ENCODE measurements at places on chromosomes 2 and 18.

DNA sequence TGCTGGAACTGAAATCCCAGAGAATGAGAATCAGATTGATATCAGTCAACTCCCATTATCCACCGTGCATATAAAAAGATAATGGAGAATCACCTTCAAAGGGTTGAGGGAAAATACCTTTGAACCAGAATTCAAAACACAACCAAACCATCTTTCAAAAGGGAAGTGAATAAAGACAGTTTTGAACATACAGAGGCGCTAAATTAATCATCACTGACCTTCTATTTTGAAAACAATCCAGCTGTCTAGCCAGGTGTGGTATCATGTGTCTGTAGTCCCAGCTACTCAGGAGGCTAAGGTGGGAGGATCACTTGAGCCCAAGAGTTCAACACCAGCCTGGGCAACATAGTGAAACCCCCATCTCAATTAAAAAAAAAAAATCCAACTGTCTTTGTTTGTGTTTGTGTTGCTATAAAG is 63.6 kb downstream of the TRABD2A start:
- no peak for DNase-seq

DNA sequence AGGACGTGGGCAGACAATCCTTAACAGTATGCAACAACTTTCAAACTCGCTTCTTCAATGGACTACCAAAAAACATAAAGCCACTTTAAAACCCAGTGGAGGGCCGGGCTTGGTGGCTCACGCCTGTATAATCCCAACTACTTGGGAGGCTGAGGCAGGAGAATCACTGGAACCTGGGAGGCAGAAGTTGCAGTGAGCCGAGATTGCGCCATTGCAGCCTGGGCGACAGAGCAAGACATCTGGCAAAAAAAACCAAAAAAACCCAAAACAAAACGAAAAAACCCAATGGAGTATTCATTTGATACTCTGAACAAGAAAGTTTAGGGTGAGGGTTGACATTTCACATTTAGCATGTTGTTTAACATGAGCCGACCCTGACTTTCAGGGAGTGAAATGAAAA is 14.0 kb downstream of the RNF125 start:
- no peak for DNase-seq

DNA sequence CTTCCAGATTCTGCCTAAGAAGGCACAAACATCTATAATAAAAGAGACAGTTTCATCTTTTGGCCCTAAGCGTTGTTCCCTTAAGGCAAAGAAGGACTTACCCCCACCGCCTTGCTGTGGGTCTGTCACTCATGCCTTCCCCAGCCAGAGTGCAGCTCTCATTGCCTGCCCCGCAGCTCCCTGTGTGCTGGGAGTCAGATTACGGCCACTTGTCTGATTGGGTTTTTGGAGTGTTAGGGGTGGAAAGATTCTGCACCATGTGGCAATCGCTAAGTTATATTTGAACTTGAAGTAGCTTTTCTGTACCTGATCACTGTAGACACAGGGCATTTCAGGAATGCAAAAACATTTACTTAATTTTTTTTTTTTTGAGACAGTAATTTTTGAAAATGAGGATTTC is at the start of gene AQP4:
Gene AQP4, minus strand, starts transcription at position 151 of the 400 bp plus-strand sequence. Its CDS starts 18 bp downstream, at position 133.
- no peak for DNase-seq

GRCh38 chr18:34514238-34514637 is 195.9 kb upstream of the DTNA start:
- no peak for DNase-seq

GRCh38 chr2:58680755-58681310 is 439.7 kb upstream of the FANCL start:
- no peak for DNase-seq

- DNase-seq, result no peak
Measured at GRCh38 chr2:148853458-148853857, 21.6 kb upstream of the KIF5C start.

GRCh38 chr2:20317197-20317596 is 33.4 kb downstream of the PUM2 start:
- no peak for DNase-seq

DNA sequence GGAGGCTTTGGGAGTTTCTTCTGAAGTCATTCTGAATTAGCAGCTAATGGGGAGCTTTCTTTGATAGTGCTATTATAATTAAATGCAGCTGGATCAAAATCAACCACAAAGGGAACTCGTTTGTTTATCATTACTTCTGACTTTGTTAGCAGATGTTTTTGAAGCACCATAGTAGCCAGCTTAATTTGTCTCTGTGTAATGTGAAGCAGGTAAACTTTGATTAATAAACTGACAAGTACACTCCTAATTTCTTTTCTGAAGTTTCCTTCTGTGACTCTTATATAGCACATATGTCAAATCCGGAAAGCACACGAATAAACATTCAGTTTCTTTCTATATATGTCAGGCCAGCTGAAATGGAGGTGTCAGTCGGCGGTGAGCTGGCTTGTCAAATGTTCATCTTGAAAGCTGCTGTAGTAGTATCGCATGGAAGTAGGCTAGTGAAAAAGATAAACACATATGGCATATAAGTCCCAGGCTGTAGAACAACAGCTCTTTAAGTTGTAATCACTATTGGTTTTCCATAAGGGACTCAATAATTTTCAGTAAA is 451.9 kb upstream of the ZEB2 start:
- DNase-seq, result no peak

GRCh38 chr2:116545286-116546068 is 1269.0 kb upstream of the DDX18 start:
- no peak for DNase-seq

DNA sequence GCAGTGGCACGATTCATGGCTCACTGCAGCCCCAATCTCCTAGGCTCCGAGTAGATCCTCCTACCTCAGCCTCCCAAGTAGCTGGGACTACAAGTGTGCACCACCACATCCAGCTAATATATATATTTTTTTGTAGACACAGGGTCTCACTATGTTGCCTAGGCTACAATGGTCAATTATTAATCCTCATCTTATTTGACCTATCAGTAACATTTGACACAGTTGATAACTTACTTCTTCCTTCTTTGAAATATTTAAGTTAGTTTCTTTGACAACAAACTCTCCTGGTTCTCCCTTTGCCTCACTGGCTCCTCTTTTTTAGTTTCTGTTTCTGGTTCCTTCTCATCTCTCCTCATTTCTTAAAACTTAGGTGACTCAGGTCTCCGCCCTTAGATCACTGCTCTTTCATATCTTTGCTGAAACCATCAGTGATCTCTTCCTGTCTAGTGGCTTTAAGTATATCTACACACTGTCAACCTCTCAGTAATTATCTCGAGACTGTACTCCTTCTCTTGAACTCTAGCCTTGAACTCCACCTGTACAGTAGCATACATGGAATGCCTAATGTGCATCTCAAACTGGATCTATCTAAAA is 11.5 kb downstream of the PGAP1 start:
- no peak for DNase-seq

DNA sequence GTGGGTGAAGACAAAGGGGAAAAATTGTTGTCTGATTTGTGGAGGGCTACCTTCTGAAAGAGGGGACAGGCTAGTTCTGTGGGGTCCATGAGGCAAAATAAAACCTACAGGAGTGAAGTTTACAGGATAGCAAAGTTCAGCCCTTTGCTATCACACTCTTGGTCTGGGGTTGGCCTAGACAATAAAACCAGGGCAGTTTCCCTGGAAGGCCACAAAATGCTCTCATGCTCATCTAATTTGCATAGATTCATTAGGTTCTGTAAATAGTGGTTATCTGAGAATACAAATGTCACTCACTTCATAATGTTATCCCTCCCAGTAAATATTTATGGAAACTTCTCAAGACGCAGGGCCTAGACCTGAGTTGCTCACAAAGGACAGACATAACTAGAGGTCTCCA is 63.6 kb downstream of the INSIG2 start:
- DNase-seq, result no peak

GRCh38 chr2:14896330-14897030 is 264.0 kb downstream of the LRATD1 start:
- DNase-seq, result no peak

DNA sequence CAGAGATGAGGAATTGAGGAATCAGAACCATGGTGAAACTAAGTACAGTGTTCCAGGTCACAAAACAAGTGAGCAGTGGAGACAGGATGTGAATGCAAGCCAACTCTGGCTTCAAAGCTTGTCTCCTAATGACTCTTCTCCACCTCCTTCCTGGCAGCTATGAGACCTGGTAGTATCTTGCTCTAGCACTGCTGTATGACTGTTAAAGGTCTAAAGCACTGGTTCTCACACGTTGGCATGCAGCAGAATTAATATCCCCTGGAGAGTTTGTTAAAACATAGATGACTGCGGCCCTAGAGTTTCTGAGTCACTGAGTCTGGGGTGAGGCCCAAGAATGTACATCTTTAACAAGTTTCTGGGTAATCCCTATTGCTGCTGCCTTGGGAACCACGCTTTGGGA is 63.3 kb downstream of the SUCLG1 start:
- no peak for DNase-seq

- no peak for DNase-seq
Measured at GRCh38 chr2:41409328-41409727, 638.5 kb upstream of the PKDCC start.

- DNase-seq, result no peak
Measured at GRCh38 chr18:9803698-9804516, 81.9 kb upstream of the TXNDC2 start.

DNA sequence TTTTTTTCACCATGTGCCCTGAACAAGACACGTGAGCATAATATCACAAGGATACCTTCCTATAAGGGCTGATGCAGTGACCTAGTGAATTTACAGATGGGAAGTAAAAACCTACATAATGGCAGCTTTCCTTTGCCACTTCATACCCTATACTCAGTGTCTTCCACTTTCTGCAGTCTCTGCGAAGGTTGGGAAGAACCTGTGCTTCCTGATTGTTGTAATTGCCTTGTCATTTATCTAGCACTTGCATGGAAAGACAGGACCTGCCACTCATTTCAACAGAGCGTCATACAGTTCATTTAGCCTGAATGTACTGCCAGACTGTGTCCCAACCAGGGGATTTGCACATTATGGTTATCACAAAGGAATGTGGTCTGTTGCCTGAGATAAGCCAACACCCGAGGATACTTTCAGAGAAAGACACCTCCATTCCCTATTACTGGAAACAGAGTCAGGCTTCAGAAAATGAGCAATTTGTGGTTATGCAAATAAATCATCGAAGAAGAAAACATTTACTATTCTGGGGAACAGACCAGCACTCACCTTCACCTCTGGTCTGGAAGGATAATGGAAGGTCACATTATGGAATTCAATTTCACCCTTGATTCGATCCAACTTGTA is 55.0 kb downstream of the ABCB11 start:
- peak; percentile 7 for DNase-seq

GRCh38 chr2:208037564-208038487 is 12.5 kb upstream of the PLEKHM3 start:
- DNase-seq, result no peak

GRCh38 chr18:68611311-68611710 is 103.6 kb downstream of the TMX3 start:
- no peak for DNase-seq

GRCh38 chr2:18588049-18588448 is 1.3 kb downstream of the NT5C1B start:
- no peak for DNase-seq

GRCh38 chr2:12183032-12183645 is 436.7 kb downstream of the LPIN1 start:
- no peak for DNase-seq

- DNase-seq, result no peak
Measured at GRCh38 chr2:9547262-9547991, 8.2 kb downstream of the ADAM17 start.

DNA sequence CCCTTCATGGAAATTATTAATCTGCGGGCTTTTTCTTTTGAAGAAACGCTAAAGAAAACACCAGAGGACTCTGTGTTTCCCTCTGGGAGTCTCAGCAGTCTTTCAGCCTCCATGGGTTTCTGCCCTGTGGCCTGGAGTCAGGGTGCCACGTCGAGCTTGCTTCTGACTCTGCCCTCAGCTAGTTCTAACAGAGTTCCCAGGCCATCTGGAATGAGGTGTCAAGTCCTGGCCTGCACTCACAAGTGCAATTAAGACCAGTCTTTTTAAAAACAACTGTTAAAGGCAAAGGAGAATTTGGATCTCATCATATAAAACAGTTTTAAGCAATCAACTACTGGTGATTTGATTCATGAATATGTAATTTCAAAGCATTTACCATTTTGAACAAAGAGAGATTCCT is 157.3 kb downstream of the RHBDD1 start:
- DNase-seq, result no peak

All from T47D (cell line).